Suppressor macrophage treated with lipopolysaccharide for 1 hour (primary cell): ENCODE measurements at places on chromosomes 5 and 9.
A peak's percentile ranks its signal among the peaks of the same experiment; 100 is the strongest.

- peak; percentile 22 for DNase-seq
Observed at GRCh38 chr5:80754900-80755299, 100.1 kb upstream of the DHFR start.

- no peak for DNase-seq
Observed at GRCh38 chr5:137086342-137086741, 412.8 kb downstream of the SPOCK1 start.

DNA sequence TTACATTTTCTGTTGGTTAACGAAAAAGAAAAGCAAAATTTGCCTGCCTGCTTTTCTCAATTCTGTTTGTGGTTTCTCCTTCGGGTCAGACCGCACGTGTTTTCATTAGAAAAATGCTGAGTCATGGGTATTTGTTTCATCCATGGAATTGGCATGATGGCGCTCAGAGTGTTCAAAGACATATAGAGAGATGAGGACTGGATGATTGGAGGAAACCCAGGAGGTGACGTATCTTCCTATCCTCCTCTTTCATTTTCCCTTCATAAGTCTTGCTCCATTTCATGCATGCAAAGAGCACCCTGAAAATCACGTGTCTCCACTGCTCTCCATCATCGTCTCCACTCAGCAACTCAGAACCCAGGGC lies 353.8 kb upstream of the WWC1 start:
- peak; percentile 19 for DNase-seq

GRCh38 chr5:65512170-65512937 lies 30.6 kb upstream of the ADAMTS6 start:
- no peak for DNase-seq

DNA sequence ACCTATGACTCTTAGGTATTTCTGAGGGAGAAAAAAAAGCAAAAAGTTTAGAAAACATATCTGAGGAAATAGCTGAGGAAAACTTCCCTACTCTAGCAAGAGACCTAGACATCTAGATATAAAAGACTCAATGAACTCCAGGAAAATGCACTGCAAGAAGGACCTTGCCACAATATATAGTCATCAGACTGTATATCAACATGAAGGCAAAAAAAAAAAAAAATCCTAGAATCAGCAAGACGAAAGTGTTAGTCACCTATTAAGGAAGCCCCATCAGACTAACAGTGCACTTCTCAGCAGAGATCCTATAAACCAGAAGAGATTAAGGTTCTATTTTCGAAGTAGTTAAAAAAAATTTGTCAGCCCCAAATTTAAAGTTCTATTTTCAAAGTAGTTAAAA lies 166.2 kb downstream of the TMEM38B start:
- DNase-seq, result peak; percentile 62
